ENCODE measurements at places on chromosomes 11 and 22.
A peak's percentile ranks its signal among the peaks of the same experiment; 100 is the strongest.

GRCh38 chr11:118410055-118410745, 8.8 kb downstream of the ATP5MG start:
- no peak for DNase-seq

GRCh38 chr11:121478226-121478894, 25.6 kb upstream of the SORL1-AS1 start:
- DNase-seq: no peak

GRCh38 chr22:35375031-35375430, 5.9 kb upstream of the HMOX1 start:
- no peak for DNase-seq

- DNase-seq: no peak
Measured at GRCh38 chr11:20564846-20565635, 34.4 kb upstream of the SLC6A5 start.

DNA sequence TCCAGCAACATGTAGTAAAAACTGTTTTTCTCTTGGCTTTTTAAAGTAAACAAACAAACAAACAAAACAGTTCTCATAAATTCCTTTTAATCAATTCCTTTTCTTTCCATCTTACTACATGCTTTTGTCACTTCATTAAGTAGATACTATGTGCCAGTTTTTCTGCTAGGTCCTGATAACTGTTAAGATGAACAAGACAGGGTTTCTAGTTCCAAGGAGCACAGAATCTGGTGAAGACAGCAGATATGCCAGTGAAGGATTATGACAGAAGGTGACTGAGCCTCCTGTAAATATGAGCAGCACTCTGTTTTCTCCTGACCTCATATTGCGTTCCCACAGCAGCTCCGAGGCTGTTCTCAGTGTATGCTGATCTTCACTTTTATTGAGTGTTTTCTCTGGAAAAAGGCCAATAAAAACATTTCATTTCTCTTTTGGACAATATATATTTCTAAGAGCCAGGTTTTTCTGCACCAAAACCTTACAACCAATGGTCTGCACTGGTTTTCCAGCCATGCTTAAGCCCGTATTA, 45.8 kb downstream of the HEPHL1 start:
- no peak for DNase-seq

- DNase-seq: no peak
Measured at GRCh38 chr11:44868455-44869421, 81.9 kb downstream of the TP53I11 start.

DNA sequence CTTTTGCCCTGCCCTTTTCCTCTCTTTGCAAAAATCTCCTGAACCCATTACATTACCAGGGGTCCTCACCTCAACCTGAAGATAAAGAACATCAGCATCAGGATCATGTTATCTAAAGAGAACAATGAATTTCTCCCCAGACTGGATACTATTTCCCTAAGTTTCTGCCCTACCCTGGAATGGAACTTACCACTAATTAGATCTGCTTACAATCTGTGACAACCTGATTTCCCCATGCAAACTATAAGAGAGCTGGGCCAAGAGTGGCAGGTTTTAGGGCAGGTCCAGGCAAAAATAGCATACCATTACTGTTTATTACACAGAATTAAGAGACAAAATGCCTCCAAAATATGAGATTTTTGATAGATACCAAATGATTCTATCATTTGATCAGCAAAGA, 58.0 kb upstream of the GDPD4 start:
- DNase-seq: no peak

- DNase-seq: no peak
Measured at GRCh38 chr11:102396708-102397563, 49.9 kb downstream of the BIRC2 start.

DNA sequence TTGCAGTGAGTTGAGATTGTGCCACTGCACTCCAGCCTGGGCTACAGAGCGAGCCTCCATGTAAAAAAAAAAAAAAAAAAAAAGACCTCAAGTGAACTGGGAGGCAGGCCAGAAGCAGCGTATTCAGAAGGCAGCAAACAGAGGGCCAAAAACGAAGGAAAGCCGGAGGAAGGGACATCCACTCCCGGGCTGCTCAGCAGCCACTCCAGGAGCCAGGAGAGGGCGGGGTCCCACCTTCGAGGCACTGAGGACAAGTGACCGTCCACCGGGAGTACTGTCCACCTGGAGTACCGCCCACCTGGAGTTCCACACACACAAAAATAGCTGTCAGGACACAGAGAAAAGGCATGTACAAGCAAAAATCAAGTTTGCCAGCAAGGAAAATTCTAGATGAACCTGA, 5.5 kb downstream of the TOLLIP start:
- no peak for DNase-seq

GRCh38 chr22:33785283-33785968, 134.8 kb downstream of the LARGE1 start:
- DNase-seq: peak; percentile 28

GRCh38 chr11:120522736-120523135, 11.2 kb downstream of the GRIK4 start:
- DNase-seq: no peak

DNA sequence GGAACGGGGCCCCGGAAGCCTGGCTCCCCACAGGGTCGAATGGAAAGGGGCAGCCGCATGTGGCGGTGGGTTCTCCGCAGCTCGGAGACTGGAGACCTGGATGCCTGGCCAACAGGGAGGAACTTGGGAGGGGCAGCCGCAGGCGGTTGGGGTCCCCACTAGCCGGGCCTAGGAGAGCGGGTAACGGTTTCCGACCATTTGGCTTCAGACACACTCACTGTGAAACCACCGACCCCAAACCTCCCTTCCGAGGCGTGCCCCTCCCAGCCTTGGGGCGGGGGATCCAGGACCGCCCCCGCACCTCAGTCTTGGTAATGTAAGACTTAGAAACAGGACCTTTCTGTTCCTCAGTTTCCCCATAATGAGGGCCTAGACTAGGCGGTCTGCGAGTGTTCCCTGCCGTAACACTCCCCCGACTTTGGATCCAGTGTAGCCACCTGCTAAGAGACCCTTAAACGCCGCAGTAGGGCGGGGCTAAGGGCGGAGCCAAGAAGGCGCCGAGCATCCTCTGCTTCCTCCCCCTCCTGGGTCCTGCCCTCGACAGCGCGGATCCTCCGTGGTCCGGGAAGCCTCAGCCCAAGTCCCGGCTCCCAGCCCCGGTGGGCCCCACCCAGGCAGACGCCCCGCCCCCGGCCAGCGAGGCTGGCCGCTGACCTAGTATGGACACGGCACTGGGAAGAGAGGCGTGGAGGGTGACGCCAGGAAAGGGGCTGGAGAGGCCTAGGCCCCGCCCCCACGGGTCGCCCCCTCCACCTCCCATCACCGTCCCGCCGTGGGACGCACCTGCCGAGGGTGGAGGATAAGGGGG, 1.8 kb upstream of the RASGRP2 start:
- peak; percentile 65 for DNase-seq

DNA sequence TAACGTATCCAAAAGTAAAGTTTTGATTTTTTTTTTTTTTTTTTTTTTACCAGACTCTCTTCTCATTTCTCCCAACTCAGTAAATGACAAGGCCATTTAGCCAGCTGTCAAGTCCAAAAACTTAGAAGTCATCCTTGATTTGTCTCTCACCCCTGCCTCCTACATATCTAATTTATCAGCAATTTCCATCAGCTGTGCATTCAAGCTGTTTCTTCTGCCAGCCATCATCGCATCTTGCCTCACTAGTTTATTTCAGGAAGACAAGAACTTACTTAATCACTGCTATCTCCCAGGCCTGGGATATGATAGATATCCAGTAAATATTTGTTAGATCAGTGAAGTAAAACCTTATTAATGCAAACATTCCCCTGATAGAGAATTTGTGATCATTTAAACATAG, 47.6 kb downstream of the SCGB1A1 start:
- no peak for DNase-seq

- no peak for DNase-seq
Measured at GRCh38 chr11:64629796-64630562, 39.0 kb downstream of the SLC22A12 start.

DNA sequence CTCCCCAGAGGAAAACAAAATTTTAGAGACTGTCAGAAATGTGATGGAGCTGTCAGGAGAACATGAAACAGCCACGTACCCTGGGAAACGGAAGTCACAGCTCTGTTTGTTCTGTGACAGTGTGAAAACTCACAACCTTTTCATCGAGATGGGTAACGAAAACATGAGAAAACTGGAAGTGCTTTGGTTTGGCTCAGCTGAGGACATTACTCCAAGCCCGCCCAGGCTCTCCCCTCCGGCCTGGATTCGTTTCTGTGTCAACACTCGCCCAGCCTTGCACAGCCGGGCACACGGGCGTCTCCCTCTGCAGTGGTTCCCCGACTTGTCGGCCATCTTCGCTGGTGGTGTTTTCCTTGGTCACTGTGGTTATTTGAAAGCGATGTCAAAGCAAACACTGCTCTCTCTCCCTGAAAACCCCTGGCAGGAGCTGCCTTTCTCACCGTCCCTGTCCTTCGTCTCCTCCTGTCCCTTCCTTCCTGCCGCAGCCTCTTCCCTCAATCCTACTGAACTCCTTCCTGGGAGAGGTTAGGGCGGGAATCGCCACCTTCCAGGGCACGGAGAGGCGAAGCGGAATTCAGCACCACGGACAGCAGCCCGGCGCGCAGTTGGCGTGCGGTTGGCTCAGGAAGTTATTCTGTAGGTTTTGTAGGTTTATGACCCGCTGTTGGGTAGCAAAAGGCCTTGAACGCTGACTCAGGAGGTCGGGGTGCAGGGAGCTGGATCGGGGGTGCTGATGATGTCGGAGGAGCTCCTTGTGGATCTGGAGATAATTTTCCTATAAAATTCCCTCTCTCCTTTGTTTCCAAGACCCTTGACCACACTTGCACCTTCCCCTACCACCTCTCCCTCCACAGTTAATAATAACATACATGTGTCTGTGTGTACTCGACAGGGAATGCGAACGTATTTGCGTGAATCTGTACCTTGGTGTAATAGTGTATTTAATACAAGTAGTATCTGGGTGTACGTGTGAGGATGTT, 13.1 kb upstream of the RPS19BP1 start:
- DNase-seq: no peak

DNA sequence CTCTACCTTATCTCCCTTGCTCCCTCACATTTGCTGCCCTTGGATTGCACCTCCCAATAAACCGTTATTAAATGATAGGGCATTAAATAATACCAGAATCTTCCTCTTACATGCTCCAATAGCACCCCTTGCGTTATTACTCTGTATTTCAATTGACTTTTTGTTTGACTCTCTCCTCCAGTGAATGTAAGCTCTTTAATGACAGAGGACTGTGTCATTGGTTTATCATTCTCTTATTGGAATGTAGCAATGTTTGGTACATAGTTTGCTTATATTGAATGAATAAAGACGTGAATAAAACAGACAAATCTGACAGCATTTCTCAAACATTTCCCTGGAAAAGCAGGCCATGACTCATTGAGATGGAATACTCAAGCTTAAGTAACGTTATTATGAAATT, 8.7 kb upstream of the MPEG1 start:
- no peak for DNase-seq

GRCh38 chr11:27721264-27722116, 21.2 kb upstream of the BDNF start:
- DNase-seq: no peak

- DNase-seq: no peak
Measured at GRCh38 chr11:8775332-8775731, 92.7 kb downstream of the RPL27A start.

DNA sequence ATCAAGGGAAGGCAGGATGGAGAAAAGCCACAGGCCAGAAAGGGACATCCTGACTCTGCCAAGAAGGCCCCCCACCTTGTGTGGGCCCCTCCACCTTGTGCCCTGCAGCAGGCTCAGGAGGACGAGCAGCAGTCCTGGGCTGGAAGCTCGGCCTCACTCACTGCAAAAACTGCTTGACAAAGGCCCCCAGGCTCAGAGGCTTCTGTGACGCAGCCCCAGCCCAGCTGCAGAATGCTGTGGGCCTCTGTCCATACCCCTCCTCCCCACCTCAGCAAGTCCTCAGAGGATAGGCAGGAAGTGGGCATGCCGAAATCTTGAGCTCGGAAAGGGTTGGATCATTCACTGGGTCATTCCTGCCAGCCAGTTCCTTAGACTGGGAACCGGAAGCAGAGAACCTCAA, 61.9 kb downstream of the NRXN2 start:
- no peak for DNase-seq

- DNase-seq: peak; percentile 13
Measured at GRCh38 chr11:35139722-35140282, 831 bp downstream of the CD44 start.

GRCh38 chr11:123174196-123175183, 20.6 kb downstream of the CLMP start:
- DNase-seq: no peak

GRCh38 chr11:77879218-77879617, 58.3 kb downstream of the AAMDC start:
- DNase-seq: no peak

- no peak for DNase-seq
Measured at GRCh38 chr11:38460896-38461295, 1862.9 kb upstream of the RAG2 start.

GRCh38 chr22:20423008-20423905, 14.4 kb downstream of the SCARF2 start:
- DNase-seq: no peak
